ENCODE measurements at places on chromosomes 4 and X.

GRCh38 chr4:175436196-175436595 lies 375.9 kb downstream of the GPM6A start:
- DNase-seq, result no peak

DNA sequence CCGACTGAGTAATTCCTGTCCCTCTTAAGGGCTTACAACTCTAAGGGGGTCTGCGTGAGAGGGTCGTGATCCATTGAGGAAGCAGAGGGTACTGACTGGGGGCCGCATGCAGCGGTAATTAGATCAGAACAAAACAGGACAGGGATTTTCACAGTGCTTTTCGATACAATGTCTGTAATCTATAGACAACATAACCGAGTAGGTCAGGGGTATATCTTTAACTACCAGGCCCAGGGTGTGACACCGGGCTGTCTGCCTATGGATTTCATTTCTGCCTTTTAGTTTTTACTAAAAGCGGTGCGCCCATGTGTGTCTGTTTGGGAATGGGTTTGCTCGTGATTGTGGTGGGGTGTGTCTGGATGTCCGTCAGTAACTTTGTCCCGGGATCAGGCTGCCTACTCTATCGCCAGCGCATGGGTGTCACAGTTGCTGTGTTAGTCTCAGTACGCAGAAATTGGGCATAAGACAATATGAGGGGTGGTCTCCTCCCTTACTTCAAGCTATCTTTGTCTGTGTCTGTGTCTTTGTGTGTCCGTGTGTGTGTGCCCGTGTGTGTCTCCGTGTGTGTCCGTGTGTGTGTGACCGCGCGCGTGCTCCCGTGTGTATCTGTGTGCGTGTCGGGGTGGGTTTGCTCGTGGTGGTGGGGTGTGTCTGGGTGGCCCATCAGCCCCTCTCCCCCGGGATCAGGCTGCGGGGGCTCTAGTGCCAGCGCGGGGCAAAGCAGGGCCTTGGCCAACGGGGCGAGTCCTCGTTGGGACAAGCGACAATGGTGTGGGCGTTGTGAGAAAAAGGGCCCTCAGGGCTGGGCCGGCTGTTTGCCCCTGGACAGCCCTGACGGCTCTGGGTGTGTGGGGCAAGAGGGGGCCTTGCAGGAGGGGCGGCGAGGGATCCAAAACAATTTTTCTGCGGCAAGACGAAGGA lies 10.4 kb downstream of the FRG2 start:
- DNase-seq, result no peak

GRCh38 chr4:114279711-114280110 lies 300.3 kb upstream of the ARSJ start:
- no peak for DNase-seq

DNA sequence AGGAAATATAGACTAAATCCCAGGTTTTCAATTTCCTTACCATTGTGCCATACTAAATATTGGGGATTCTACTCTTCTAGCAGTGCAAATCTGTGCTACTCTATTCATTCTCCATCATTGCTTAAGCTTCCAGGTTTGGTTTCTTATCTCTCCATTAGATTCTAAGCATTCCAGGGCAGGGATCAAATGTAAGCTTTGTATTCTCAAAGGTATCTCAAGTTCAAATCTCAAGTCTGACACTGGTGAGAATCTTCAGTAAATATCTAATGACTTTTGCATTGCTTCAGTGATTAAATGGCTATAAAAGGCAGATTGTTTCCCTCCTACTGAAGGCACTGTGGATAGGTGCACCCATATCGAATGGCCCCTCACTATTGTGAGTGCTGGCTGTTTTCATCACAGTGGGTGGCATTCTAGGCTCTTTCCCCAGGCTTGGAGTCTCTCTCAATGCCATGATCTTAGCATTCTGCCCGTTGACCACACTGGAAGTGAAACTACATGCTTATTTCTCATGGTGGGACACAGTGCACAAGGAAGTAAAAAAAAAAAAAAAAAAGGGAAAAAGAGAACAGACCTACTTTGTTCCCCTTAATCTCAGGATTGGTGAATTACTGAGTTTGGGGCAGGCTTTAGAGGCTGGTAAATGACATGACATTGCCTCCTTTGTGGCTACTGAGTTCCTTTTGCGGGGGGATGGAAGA lies 28.7 kb downstream of the FAM9C start:
- no peak for DNase-seq

DNA sequence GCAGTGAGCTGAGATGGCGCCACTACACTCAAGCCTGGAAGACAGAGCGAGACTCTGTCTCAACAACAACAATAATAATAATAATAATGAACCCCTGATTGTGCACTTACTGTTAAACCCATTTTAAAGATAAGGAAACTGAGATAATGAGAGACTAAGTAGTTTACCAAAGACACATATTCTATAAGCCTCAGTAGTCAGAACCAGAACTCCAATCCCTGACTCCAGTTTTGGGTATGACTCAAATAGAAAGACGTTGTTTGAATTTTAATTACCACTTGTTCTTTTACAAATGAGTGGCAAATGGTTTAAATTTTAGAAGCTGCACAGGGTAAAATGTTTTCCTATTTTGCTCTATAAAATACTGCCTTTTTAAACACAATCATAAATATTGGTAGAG lies 37.4 kb downstream of the ACSL4 start:
- DNase-seq, result no peak

DNA sequence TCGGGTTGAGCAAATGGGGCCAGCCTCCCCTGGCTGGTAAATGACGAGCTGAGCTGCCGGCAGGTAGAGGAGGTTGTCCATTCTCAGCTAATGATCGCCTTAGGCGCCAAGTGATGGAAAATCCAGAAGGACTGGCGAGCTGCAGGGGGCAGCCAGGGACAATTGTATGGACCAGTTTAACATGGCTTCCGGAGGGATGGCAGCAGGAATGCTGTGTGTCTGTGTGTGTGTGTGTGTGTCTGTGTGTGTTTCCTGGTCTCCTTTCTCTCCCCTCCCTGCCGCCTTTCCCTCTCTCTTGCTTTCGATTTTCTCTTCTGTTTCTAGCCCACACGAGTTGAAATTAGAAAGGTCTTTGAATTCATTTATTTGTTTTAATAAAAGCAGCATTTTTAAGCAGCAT lies 45.2 kb upstream of the BCOR start:
- DNase-seq, result no peak

- no peak for DNase-seq
Measured at GRCh38 chrX:37509349-37509748, 62.1 kb upstream of the LANCL3 start.

- no peak for DNase-seq
Measured at GRCh38 chr4:5447755-5448154, 260.6 kb downstream of the EVC2 start.

DNA sequence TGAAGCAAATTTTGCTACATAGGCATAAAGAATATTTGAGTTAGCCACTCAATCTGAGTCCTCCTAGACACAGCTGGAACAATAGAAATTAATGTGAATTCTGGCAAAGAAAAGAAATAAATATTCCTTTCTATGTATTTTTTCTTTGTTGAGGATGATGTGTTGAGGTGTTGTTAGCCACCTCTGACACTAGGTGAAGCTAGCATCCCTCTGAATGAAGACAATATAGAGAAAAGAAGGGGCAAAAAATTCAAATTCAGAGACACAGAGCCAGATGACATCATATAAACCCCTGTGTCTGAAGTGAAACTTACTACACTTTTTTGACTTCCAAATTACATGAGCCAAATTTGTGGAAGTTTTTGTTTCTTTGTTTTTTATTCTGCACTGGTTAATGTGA lies 34.6 kb upstream of the TMPRSS11D start:
- no peak for DNase-seq

GRCh38 chr4:12761694-12762093 lies 722.4 kb downstream of the RAB28 start:
- DNase-seq, result no peak

- no peak for DNase-seq
Measured at GRCh38 chr4:14182148-14182547, 554.6 kb upstream of the BOD1L1 start.

DNA sequence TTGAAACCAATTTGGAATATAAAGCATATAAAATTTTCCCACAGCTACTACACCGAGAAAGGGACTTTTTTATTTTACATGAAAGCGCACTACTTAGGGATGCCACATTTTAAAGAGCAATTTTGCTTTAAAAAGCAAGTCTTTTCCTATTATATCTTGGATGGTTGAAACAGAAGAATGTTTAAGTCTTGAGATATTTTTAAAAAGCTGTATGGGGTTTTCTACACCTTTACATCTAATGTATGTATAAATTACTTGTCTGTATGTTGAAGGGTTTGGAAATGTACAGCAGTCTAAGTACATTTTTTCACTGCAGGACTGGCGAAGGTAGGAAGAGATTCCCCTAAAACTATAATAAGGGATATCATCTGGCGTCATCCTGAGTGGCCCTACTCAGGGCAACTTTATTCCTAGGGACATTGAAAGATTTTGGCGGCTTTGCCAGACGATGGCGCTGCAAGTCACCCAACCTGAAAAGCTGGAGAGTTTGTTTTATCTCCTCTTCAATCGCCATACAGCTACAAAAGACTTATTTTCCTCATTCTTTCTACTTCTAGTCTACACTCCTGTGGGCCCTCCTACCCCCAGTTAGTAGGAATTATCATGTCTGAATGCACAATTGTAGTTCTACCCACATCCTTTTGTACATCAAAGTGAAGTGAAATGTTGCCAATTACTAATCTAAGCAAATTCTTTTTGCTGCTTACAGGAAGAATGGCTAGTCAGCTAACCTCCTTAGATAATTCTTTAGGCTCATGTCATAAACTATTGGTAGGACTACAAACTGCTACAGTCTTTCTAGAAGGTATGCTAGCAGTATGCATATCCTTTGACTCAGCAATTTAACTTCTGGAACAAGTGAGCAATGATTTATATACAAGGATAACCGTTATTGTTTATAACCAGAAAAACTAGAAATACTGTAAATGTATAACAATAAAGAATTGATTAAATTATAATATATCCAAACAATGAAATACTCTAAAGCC lies 782 bp upstream of the NEK1 start:
- peak; percentile 31 for DNase-seq

GRCh38 chr4:109009909-109010308 lies 247.1 kb upstream of the ETNPPL start:
- DNase-seq, result no peak

- DNase-seq, result no peak
Measured at GRCh38 chr4:106329041-106329618, 12.8 kb downstream of the AIMP1 start.

DNA sequence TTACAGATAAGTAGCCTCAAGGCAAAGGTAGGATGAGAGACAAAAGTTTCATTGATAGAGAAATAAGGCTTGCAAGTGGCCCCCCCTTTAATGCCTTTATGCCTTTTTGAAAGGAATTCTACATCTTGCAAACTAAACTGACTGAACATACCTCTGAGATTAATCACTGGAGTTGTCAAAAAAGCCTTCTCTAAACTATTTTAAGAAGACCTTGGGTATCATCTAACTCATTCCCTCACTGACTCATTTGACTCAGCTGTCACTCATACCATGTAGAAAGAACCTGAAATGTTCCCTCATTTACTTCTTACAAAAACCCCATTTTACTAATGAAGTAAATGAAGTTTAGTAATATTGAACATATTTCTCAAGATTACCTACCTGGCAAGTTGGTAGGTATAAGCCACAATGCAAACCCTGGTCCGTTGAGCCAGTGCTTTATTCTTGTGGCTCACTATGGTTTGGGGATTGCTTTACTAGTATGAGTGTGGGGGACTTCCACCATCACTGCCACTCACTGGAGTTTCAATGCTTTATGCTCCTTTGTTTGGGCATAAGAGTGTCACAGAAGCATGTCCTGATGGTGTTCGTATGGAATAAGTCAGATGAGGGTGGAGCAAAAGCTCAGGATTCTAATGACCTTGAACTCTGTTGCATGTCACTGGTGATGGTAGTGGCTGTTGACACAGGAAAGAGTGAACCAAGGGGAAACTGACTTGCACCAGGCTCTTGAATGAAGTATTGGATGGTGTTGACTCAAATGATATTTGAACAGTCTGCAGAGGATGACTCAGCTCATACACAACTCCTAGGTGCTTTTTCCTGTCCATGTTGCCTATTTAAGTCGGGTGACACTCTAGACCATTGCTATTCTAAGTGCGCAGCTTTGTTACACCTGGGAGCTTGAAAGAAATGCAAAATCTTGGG lies 305.5 kb upstream of the EMCN start:
- DNase-seq, result no peak

GRCh38 chr4:165780735-165781134 lies 92.3 kb upstream of the TLL1 start:
- no peak for DNase-seq

DNA sequence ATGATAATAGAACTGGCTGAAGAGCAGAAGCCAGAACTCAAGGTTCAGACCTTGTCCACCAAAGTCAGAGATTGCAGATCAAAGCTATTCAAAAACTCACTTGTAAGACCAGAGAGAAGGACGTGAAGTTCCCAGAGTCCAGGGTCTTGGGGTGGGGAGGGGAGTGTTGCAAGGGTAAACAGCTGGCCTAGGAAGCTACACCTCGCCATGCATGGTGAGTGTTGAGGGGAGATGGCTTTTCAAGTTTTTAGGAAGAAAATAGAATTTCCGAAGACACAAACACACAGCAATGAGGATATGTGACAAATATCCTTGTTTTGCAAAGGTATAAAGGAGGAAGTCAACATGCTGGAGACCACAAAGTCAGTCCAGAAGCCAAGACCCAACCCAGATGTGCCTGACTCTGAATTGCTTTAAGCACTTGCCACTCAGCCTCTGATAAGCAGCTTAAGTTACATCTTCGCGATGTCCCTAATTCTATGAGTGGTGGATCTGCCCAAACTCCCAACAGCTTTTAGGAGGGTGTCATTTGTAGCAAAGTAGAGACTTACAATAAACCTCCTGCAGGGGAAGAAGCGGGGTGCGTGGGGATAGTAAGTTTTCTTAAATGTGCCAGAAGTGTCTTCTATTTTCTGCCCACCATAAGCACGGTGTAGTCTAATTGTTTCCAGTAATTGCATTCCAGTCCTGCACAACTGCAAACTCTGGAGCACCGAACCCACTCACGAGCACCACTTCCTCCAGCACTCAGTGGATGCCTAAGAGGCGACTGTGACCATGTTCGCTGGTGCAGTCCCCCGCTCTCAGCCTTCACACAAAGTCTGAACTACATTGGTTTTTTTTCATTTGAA lies 26.5 kb downstream of the HAND2 start:
- DNase-seq, result no peak

DNA sequence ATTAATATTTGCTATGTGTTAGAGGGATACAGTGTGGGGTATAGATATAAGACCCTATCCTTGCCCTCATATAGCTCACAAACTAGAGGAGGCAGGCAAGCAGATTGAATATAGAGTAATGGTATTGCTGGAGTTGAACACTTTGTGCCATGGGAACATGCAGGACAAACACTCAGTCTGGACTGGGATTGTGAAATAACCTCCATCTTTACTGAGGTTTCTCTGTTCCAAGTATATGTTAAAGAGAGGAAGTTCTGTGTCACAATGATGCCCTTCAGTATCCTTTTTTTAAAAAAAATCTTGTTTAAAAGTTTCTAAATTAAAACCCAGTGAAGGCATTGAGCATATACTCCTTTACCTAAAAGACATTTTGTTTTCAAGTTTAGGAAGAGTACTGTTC lies 8.7 kb downstream of the FABP2 start:
- no peak for DNase-seq

DNA sequence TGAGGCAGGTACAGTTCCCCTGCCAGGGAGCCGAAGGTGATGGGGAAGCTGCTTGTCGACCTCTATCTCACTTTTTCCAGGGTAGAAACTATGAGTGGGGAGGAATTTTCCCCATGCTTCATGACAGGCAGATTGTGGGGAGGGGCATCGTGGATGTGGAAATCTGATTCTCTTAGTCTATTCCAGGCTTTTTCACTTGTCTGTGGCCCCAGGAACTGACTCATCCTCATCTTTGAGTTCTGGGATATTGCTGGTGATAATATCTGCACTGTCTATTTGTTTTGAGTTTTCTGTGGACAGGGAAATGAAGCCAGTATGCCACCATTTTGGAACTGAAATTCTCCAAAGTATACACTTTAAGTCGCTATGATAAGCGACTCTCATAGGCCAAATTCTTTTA lies 7.6 kb upstream of the TLR2 start:
- no peak for DNase-seq
